Sigmoid colon (tissue), 7 donors: ENCODE measurements at places on chromosomes 12 and 14. TPM values are rescaled to one million over a fixed set of nuclear protein-coding genes. Genes with fewer than 3 reads are reported as not detected.

The KLRC4 gene
- total RNA-seq: not detected

The DNAJC22 gene
- total RNA-seq: not detected

The DUSP6 gene
- total RNA-seq: 33.2 TPM

The NR2C1 gene
- total RNA-seq: 69.4 TPM

The SSPN gene
- total RNA-seq: 54.0 TPM

The A2M gene
- total RNA-seq: 195 TPM

The GLT8D2 gene
- total RNA-seq: 53.2 TPM

The SIX4 gene
- 1.5 TPM for total RNA-seq

The PGF gene
- 6.3 TPM for total RNA-seq

The SOAT2 gene
- total RNA-seq: not detected

The COCH gene
- total RNA-seq: 12.2 TPM

The TSFM gene
- total RNA-seq: 27.6 TPM

The CEBPE gene
- total RNA-seq: not detected

The KLRK1 gene
- 1.8 TPM for total RNA-seq

The ING4 gene
- total RNA-seq: 66.2 TPM

The RNU4-1 gene
- total RNA-seq: under 0.01 TPM

The KRT71 gene
- not detected for total RNA-seq

The BHLHE41 gene
- 5.7 TPM for total RNA-seq

The NPC2 gene
- 202 TPM for total RNA-seq

The DLST gene
- total RNA-seq: 72.4 TPM

The GLT1D1 gene
- 0.49 TPM for total RNA-seq

The LAG3 gene
- 2.7 TPM for total RNA-seq

The KCTD10 gene
- total RNA-seq: 82.8 TPM

The PALS1 gene
- 29.4 TPM for total RNA-seq

The CLEC4C gene
- not detected for total RNA-seq

The ARF6 gene
- total RNA-seq: 33.8 TPM

The OAS1 gene
- 9.6 TPM for total RNA-seq

The NOVA1 gene
- total RNA-seq: 31.9 TPM

The KLRF1 gene
- total RNA-seq: not detected

The AP1G2 gene
- 29.6 TPM for total RNA-seq

The PRR4 gene
- 1.3 TPM for total RNA-seq

The RNF212B gene
- total RNA-seq: not detected

The PTGER2 gene
- total RNA-seq: 1.2 TPM

The SRRM4 gene
- not detected for total RNA-seq

The SMOC1 gene
- total RNA-seq: not detected

The RND1 gene
- total RNA-seq: not detected

The KRT81 gene
- total RNA-seq: not detected

The PLEKHG7 gene
- not detected for total RNA-seq

The ATL1 gene
- 10.2 TPM for total RNA-seq

The AQP6 gene
- 0.14 TPM for total RNA-seq

The HHIPL1 gene
- 4.3 TPM for total RNA-seq

The SPTLC2 gene
- 16.3 TPM for total RNA-seq
